RPMI8226 (cell line): ENCODE measurements at places on chromosomes 16 and 17.

DNA sequence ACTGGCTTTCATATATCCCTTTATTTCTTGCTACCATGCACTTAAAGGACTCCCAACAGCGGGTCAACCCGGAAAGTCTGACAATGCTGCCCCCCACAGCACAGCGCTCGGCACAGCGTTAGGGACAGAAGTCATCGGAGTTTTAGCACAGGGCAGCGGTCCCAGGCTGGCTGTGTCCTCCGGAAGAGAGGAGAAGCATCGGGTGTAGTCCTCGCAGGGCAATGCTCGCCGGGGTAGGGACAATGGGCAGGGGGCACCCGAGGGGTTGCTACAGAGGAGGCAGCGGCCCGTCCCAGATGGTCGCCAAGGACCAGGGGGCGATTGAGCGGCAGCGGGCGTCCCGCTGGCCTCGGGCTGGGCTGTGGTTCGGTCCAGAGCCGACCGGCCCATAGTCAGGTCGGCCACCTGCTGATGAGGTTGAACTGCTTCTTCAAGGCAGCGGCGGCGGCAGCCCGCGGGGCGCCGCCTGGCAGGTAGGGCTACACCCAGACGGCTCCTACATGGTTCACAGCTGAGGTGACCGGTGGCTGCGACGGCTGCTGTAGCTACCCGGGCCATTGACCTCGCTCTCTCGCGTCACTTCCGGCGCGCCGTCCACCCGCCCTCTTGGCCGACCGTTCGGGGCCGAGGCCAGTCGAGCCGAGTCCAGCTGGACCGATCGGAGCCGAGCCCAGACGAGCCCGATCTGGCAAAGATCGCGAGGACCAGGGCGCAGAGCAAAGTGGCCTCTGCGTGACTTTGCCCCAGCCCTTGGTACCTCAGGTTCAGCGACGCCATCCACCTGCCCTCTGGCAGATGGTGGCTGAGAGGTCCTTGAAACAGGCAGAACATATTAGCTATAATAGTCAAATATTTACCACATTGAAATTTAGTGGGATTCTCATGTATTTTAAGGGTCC is 4.7 kb upstream of the LCMT1 start:
- peak; percentile 92 for DNase-seq

DNA sequence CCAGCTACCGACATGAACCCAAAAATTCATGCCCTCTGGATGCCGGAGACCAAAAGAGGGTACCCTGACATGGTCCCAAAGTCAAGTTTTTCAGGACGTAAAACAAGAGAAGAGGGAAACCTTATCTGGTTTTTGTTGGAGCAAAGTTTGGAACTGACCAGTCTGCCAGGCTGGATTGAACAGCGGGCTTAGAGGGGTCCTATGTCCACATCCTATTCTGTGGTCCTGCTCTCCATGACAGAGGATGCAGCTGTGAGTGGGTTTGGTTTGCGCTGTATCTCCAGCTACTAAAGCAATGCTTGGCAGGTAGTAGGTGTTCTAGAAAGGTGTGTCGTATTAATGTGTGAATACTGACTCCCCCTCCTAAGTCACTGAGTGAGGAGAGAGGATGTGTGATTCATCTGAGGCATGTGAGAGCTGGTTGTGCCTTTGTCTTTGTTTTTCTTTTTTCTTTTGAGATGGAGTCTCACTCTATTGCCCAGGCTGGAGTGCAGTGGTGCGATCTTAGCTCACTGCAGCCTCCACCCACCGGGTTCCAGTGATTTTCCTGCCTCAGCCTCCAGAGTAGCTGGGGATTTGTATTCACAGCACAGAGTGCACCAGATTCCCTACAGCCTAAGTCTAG is 31.0 kb downstream of the PMM2 start:
- DNase-seq = no peak

GRCh38 chr17:78375401-78376151 is 2.9 kb upstream of the PGS1 start:
- DNase-seq = no peak

DNA sequence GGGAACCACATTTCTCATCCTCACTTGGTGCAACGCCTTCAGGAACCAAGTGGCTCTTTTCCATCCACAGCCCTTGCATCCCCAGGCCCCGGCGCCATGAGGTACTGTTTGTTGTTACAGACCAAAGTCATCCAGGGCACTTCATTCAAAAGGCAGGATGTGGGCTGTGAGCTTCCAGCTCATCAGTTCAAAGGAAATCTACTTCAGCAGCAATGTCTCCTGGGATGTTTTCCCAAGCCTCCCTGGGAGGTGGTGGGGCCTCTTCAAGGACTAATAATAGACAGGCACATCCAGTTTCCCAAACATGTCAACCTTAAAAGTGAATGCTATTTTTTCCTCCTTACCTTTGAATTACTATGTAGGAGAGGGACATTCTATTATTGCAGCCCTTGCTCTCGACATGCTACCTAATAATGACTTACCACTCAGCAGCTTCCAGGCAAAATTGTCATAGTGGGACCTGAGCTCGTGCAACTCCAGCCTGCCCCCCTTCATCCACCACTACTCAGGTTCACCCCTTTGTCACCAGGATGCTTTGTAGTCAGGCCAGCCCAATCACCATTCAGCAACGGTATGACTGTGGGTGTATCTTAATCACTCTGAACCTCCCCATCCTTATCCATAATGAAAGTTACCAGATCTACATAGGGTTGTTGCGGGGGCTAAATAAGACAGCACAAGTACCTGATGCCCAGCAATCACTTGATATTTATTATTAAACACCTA is 1.7 kb upstream of the PRKCB start:
- no peak for DNase-seq

DNA sequence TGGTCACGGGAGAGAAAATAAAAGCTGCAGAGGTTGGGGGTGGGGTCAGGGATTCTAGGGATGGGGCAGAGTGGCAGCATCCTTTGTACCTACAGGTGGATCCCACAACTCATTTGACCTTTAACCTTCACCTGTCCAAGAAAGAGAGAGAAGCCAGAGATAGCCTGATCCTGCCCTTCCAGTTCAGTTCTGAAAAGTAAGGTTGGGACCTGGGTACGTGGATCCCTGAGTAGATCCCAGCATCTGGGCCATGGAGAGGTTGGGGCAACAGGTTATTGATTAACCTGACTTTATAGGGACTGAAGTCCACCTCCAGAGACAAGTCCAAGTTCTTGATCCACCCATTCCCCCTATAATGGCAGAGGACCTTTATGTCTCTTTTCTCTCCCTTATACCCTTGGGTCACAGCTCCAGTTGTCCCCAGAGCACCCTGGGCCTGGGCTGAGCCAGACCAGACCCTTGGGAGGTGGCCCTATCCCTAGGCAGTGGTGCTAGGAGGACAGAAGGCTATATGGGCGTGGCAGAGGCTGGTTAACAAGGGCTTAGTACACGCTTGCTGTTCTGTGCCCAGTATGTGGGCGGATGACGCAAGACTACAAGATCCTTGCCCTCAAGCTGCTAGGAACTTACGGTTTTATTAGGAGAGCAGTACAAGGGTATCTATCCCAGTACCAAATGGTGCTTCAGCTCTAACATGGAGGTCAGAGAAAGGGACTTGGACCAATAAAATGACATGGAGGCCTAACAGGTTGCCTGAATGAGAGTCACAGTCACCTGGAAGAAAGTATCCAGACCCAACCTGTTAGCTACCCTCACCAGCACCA is 3.3 kb downstream of the CLDN7 start:
- no peak for DNase-seq

DNA sequence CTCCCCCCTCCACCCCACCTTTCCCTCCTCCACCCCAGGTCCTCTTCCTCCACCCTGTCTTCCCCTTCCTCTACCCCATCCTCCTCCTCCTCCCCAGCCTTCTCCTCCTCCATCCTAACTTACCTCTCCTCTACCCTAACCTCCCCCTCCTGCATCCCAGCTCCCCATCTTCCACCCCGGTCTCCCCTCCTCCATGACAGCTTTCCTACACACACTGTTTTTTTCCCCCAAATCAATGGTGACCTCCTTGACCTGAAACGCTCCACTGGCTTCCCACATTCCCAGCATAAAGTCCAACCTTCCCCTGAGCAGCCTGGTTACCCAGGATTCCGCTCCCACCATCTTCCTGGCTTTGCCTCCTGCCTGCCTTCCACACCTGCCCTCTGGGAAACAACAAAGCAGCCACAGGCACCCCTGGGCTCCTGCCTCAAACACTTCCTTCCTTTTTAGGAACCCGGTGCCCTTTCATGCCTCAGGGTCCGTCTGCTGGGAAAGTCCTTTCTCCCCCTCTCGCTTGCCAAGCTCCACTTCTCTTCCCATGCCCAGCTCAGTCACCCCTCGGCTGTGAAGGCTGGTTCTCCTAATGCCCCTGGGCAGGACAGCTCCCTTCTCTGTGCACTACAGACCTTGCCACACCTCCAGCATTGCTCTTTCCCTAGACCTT is 2.1 kb downstream of the RGS9 start:
- no peak for DNase-seq

DNA sequence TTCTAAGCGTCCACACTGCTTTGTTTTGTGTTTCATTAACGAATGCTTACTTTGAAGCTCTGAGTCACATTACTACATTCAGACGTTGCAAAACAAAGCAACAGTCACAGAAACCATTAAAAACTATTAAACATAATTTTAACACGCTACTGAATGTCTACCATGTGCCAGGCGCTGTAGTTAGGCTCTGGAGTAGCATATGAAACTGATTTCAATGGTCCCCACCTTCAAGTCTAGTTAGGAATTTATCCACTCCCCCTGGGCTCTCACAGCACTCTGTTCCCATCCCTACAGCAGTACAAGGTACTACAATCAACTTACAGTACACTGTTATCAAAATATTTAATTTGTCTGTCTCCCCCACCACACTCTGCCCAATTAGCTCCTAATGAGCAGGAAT is 631 bp downstream of the UTP6 start:
- DNase-seq = no peak

- DNase-seq = no peak
Observed at GRCh38 chr17:17896746-17897145, 60.0 kb upstream of the SREBF1 start.
